AML-193 (cell line): ENCODE measurements at places on chromosomes 6 and 20.
A peak's percentile ranks its signal among the peaks of the same experiment; 100 is the strongest.

DNA sequence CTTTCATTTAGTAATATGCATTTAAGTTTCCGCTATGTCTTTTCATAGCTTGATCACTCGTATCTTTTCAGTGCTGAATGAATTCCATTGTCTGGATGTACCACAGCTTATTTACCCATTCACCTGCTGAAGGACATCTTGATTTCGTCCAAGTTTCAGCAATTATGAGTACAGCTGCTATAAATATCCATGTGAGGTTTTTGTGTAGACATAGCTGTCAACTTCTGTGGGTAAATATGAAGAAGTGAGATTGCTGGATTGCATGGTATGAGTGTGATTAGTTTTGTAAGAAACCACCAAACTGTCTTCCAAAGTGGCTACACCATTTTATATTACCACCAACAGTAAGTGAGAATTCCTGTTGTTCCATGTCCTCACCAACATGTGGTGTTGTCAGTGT, 79.2 kb upstream of the STMND1 start:
- DNase-seq, result no peak

- no peak for DNase-seq
Measured at GRCh38 chr6:26272171-26272637, 92.8 kb upstream of the BTN3A2 start.

DNA sequence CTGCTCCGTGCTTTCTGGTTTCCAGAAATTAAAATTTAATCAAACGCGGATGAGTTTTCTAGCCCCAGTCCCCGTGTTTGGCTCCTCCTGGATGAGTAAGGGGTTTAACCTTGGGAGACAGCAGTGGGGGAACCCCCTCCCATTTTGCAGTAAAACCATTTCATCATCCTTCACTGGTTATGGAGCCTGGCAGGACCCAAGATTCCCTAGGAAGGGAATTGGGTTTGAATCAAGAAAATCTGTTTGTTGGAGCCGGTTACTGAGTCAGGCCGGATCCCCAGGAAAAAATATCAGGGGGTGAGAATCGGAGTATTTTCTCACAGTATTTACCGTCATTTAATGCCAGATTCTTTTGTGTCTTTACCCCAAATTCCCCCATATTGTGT, 754 bp downstream of the YWHAB start:
- no peak for DNase-seq

- DNase-seq, result no peak
Measured at GRCh38 chr6:21200134-21200870, 393.2 kb upstream of the SOX4 start.

- no peak for DNase-seq
Measured at GRCh38 chr6:149897015-149897697, 757 bp downstream of the RAET1E start.

- no peak for DNase-seq
Measured at GRCh38 chr6:34795836-34796425, 4.0 kb downstream of the BLTP3A start.

GRCh38 chr6:64288351-64288750, 652.7 kb downstream of the PHF3 start:
- DNase-seq, result no peak

DNA sequence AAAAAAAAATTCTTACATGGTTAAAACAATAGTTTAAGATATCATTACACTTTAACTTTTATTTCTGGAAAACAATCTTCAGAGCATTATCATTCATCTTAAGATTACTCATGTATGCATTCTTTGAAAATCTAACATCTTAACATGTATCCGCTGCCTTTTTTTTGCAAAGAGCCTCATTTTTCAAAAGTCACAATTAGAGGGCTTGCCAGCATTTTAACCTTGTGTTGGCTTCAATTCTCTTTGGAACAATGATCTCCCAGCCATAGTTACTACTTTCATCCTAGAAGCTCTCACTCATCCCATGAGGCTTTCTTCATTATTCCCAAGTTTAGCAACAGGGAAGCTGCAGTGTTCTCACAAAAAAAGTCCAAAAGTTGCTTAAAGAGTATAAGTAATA, 330.8 kb downstream of the BCKDHB start:
- DNase-seq, result no peak

DNA sequence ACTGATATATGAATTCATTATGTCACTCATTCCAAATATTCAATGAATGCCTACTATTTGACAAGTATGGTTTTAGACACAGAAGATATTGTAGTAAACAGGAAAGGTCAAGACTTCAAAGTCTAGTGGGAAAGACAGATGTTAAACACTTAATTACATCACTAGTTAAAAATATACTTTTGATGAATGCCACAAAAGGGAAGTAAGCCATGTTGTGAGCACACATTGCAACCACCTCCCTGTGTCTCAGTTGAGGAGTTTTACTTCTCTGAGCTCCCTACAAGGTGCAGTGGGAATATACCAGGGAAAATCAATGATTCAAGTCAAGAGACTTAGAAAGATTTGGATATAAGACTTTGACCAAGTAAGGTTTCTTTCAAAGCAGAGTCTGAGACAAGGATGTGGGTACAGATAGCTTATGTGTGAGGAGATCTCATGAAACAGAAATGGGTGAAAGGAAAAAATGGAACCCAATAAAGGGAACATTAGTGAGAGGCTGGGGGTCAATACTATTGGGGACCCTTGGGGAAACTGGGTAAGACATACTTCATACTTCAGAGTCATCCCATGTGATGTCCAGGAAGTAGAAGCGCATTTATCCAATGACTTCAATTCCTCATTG, 503.7 kb downstream of the KIF16B start:
- DNase-seq, result no peak

DNA sequence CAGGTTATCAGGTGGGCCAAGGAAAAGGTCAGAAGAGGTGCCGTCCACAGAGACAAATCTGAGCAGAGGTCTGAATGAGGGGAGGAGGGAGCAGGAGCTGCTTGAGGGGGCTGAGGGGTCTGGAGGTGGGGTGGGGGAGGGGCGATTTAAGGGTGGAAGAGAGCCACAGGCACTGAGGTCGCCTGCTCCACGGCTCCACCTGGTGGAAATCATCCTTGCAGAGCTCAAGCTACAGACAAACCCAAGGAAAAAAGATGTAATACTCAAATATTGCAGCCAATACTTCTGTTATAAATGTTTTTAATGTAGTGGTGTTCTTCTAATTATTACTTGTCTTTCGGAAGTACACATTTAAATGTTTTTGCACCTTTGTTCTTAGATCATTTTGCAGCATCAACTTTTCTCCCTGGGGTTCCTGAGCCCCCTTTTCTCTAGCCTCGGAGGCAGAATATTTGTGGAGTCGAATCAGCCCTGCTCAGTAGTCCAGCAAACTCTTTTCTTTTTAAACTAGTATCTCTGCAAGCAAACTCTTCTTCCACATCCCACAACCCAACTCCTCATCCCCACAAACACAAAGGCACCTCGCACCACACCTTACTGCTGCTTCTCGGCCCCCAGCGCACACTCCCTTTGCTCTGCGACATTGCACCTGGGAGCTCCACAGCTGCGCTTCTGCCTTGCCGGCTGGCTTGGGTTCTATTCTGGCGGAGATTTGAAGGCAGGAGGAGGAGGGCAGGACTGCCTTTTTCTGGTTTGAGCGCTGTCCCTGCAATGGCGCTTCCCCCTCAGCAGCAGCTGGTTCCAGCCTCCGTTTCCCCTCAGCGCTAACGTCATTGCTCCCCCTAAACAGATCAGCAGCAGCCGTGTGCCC, 51.0 kb upstream of the TFAP2A start:
- DNase-seq, result peak; percentile 28

- DNase-seq, result no peak
Measured at GRCh38 chr6:45417436-45417835, 39.7 kb upstream of the SUPT3H start.

DNA sequence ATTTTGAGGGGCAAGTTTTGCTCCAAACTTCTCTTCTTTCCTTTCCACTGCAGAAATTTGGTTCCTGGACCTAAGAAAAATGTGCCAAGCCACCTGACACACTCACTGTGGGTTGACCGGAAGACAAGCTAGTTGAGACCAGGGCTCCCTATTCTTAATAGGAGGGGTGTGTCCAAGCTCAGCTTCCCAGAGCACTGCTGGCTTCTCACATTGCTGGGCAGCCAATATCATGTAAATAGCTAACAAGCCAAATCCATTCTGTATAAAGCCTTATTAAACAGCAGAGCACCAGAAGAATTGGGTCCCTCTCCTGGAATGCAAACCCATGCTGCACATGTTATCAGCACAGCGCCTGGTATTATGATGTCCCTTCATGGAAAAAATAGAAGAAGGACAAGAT, 17.0 kb upstream of the SAMD3 start:
- DNase-seq, result no peak

- DNase-seq, result no peak
Measured at GRCh38 chr20:39268491-39268951, 306.4 kb downstream of the DHX35 start.

- no peak for DNase-seq
Measured at GRCh38 chr20:50877232-50877743, 53.9 kb downstream of the ADNP start.

DNA sequence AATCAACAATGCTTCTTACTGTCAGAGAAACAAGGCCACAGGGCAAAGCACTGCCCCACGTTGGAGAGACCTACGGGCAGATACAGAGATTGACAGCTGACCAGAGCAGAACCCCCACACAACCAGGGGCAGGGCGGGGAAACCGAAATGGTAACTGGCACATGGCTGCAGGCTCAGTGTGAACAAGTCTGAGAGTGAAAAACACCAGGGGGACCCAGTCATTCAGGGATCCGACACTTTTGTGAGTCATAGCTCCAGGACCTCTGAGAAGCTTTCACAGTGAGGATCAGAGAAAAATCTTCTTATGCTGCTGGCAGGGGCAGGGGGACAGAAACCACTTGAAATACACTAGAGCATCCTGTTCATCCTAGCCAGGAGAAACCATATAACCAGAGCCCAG, 254.2 kb downstream of the C6orf118 start:
- DNase-seq, result no peak

DNA sequence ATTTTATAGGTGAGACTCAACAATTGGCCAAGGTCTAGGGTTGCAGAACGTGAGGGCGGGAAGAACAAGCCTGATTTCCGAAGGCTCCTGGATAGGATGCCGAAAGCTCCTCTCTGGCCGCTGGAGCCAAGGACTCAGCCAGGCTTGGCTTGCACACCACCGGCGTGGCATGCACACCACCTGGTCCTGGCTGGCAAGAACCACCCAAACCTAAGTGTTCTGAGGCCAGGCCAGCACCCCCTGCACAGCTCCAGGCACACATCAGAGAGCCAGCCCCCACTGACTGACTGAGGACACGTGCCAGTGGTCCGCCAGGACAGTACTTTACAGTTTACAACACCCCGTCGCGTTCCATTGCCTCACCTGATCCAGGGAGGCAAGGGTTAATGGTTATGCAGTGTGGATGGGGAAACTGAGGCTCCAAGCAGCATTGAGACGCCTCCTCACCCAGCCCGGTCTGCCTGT, 414 bp downstream of the TGM2 start:
- no peak for DNase-seq

DNA sequence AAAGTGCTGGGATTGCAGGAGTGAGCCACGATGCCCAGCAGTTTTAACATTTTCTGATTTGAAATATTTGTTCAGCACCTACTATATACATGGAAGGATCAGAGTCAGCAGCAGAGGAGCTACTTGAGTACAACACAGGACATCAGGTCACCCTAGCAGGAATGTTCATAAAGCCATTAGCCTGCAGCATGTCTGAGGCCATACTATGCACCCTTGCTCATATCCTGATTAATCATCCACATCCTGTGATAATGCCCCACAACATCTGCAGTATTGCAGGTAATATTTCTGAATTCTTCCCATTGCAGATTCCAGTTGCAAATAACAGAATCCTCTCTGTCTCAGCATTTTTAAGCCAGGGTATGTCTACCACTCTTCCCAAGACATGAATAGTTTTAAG, 171.0 kb upstream of the PRND start:
- DNase-seq, result no peak

DNA sequence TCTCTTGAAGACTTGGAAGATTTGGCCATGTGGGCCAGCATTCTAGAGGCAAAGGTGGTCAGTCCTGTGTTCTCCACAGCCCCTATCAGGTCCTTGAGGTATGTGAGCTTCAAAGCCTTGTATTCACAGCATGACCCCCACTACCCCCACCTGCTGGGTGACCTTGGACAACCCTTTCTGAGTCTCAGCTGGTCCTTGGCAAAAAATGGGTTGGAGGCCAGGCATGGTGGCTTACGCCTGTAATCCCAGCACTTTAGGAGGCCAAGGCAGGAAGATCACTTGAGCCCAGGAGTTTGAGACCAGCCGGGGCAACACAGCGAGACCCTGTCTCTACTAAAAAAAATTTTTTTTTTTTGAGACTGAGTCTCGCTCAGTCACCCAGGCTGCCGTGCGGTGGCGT, 42.6 kb downstream of the UBE2V1 start:
- no peak for DNase-seq

- DNase-seq, result no peak
Measured at GRCh38 chr6:53889365-53889764, 94.6 kb downstream of the LRRC1 start.

DNA sequence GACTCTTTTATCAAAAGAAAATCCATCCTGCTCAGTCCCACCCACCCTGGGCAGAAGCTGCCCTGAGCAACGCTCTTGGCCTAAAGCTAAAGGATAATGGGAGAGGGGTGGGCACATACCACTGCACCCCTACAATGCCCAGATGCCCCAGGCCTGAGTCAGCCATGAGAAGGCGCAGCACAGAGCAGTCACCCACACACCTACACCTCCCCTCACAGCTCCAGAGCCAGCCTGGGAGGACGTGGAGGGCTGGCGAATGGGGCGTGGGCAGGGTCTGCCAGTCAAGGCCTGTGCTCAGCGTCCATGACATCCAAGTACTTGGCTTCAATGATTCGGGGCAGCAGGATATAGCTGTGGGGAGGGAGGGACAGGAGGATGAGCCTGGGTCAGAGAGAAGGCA, 11.5 kb downstream of the SLC4A11 start:
- no peak for DNase-seq

GRCh38 chr6:8108031-8108660, 5.8 kb upstream of the EEF1E1 start:
- no peak for DNase-seq
